Endothelial cell of umbilical vein (primary cell): ENCODE measurements at places on chromosomes 5 and 9. TPM values are rescaled to one million over a fixed set of nuclear protein-coding genes. Genes with fewer than 3 reads are reported as not detected.

- peak; percentile 86 for DNase-seq
Measured at GRCh38 chr5:88729084-88729828, 153.7 kb downstream of the MEF2C start.

GRCh38 chr5:6576861-6577501 lies 55.9 kb downstream of the NSUN2 start:
- peak; percentile 72 for DNase-seq

- DNase-seq = peak; percentile 57
Measured at GRCh38 chr5:136174021-136174659, 18.8 kb downstream of the SMIM32 start.

DNA sequence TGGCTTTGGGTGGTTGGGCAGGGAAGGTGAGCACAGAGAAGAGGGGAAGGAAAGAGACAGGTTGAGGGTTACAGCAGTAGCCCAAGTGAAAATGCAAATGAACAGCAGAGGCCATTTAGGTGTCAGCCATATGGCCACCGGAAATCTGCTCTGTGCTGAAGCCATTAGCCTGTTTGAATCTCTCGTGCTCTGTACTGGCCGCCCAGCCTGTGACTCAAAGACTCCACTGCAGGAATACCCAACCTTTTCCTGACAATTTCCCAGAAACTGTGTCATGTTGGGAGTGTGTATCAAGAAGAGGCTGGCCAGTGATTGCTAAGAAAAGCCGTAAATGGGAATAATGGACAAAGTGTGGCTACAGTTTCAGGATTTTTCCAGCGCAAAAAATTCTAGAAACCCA lies 35.9 kb upstream of the RAI14 start:
- DNase-seq = peak; percentile 90

DNA sequence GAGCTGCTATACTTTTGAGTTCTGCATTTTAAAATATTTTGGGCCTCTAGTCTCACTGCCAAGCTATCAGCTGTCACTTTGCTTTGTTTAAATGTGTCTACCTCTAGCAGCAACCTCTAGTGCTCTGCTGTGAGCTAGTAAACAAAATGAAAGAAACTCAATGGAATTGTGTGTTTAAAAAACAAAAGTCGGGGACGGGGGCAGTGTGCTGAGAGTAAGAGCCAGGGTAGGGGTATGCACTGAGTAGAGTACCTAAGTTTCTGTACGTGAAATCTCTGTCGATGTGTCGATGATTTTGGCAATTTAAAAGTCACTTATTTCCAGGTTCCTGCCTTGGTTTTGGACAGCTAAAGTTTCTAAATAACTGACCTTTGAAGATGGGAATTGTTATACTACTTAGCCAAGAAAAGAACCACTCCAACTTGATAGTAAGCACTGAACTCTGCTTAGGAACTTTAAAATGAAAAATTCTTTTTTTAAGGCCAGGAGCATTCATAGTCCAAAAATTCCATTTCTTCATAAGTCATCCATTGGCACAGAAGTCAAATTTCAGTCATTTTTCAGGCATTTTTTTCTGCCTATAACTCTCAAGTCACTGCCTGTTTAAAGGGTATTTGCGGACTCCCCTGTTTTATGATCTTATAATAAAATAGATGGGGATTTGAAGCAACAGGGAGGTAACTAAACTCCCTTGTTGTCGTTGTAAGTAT lies 111.5 kb downstream of the SAXO1 start:
- DNase-seq = no peak

DNA sequence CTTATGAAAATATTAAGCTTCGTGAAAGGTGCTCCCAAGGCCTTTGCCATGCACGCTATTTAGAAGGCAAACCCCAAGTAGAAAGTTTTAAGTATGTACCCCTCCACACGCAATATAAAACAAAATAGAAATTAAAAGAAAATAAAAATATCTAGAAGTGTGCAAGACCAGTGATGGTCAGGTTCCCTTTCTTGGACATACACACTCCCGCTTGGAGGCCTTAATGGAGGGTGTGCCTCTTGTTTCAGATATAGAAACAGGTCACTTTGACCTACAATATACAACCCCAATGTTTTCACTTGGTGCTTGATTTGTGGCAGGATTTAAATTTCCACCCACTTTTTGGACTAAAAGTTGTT lies 127.4 kb upstream of the STC2 start:
- DNase-seq = no peak

DNA sequence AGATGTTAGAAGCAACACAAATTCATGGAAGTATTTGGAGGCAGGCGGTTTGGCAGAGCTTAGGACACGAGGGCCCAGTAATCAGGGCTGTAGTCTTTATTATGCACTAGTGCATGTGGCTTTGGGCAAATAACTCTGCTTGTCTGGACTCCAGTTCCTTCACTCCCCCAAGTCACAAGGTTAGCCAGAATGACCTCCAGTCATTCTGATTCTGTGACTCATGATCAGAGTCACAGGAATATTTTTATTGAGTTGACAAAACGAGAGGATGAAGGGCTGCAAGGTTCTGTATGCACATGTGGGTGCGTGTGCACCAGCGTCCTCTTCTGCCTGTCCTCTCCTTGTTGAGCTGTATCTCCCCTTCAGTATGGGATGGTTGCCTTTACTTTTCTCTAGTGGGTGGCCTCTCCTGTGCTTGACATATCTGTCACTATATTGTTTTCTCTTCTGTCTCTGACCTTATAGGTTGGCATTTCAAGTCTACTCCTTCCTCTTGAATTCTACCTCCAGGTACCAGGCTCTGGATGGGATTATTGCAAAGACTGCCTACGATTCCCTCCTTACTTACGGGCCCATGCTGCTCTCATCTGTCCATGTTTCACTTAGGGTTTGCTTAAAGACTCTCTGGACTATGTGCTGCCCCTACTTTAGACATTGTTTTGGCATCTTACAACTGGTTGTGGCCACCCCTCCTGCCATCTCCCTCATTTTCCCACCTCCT lies 94.6 kb downstream of the KDM4C start:
- DNase-seq = peak; percentile 14

DNA sequence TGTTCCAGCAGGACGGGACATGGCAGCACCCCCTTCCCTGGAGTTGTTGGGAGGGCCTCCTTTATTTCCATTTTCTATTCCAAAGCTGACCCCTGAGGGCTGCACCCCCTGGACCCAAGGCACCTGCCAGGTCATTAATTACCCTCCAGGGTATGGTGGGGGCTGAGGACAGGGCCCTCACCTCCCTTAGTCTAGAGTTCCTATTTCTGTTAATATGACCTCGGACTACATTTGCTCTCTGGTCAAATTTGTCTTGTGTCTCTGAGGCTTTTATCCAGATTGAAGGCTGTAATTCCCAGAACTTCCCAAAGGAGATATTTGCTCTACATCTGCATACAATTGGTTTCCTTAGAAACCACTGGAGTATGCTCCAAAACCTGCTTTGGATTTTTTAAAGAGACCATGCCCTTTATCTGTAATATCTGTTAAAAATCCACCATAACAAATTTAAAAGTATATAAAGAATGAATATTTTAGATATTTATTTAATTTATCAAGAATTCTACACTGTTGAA lies 16.8 kb downstream of the PHF2 start:
- DNase-seq = no peak

DNA sequence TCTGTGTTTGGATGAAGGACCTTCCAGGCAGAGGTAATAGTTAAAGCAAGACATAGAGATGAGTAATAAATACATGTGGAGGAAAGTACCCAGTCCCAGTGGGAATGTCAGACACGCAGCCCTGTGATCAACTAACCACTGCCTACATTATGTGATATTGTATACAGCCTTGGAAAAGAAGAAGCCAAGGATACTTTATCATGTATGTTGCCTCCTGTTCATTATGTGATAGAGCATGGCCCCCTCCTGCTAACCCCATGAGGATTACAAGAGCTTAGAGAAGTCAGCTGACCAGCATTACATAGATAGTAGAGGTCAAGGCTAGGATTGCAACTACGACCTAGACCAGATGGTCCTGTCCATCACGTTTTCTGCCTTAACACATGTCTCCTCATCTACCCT lies 497.0 kb upstream of the TNC start:
- no peak for DNase-seq

- no peak for DNase-seq
Measured at GRCh38 chr5:80468131-80468530, 19.8 kb upstream of the FAM151B start.

DNA sequence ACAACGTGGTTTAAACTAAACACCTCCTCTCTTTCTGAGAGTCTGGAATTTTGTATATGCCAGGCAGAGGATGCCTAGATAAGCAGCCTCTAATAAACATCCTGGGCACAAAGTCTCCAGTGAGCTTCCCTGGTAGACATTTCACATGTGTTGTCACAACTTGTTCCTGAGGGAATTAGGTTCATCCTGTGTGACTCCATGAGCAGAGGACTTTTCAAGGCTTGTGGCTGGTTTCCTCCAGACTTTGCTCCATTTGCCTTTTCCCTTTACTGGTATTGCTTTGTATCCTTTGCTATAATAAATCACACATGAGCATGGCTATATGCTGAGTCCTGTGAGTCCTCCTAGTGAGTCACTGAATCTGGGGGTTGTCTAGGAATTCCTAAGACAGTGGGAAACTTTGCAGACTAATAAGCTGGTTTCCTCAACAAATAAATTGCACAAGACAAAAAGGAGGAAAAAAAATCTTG lies 77.4 kb downstream of the NR2F1-AS1 start:
- DNase-seq = peak; percentile 79

DNA sequence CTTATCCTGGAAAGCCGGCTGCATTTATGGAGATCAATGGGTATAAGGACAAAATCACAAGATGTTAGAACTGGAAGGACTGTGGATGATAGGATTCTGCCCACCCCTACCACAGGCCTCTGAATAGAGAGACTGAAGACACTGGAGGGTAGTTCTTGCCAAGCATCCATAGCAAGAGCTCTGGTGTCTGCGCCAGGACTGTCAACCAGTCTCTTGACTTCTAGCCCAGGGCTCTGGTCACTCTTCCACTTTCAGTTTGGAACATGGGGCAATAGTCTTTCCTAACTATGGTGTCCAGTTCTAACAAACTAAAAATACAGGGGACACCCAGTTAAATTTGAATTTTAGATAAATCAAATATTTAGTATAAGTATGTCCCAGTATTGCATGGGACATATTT lies 23.4 kb downstream of the LARP1 start:
- DNase-seq = no peak

DNA sequence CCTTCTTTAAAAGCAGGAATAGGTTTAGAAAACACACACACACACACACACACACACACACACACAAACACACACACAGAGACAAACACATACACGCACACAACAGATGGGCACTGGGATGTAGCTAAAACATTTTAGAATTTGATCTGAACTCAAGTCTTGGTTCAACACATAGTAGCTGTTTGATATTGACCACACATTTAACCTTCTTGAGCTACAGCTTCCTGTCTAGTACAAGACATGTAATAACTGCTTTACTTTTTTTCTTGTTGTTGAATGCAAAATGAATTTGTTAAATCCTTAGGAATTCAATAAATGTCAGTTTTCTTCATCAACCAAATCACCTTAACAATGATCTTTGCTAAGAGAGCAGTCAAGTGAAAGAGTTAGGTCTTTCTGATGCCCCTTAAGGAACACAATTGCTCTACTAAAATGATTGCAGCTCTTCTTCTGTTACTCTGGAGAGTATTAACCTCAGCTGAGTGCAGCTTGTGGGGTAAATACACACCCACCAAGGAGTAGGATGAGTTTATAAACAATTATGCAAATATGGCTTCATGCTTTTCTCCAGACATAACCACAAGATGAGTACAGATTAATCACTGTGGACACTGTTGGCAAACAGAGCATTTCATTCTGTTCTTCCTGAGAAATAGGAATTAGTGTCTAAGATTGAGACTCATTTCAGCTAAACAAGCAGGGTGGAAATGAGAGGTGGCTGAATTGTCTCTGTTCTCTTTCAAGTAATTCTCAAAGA lies 302.9 kb upstream of the PAPPA start:
- no peak for DNase-seq

GRCh38 chr9:123070198-123070597 lies 36.7 kb downstream of the GPR21 start:
- no peak for DNase-seq

- DNase-seq = peak; percentile 50
Measured at GRCh38 chr5:78647838-78648358, 674 bp downstream of the LHFPL2 start.

DNA sequence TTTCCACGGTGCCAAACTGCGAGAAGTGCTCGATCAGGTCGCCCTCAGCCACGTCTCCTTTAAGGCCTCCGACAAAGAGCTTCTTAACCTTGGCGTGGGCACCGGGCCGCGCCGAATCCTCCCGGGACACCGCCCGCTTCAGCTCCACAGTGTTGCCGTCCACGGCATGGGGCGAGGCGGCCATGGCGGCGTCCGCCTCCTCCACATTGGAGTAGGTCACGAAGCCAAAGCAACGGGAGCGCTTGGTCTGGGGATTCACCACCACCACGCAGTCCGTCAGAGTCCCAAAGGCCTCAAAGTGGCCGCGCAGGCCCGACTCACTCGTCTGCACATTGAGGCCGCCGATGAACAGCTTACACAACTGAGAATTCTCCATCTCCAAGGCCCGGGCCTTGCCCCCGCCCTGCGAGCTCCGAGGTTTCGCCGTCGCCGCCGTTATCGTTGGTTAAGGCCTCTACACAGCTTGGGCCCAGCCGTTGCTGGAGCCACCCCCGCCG lies 424 bp downstream of the HNRNPA0 start:
- no peak for DNase-seq

- DNase-seq = no peak
Measured at GRCh38 chr9:68567565-68567964, 26.9 kb upstream of the TMEM252 start.

DNA sequence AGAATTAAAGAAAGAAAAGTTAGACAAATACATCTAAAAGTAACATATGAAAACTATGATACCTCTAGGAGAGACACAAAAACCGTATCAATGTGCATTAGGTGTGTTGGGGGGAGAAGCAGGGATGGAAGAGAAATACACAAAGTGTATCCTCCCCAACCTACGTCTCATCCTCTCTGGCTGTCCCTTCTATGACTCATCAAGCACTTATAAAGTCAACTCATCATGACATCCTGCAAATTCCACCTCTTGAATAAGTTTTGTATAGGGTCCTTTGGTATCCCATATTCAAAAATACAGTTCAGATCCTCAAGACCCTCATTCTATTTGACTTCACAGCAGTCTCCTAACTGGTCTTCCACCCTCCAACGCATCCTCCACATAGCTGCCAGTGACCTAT lies 917.6 kb upstream of the DMAC1 start:
- DNase-seq = no peak

GRCh38 chr5:36217988-36218387 lies 23.7 kb downstream of the NADK2 start:
- DNase-seq = no peak

DNA sequence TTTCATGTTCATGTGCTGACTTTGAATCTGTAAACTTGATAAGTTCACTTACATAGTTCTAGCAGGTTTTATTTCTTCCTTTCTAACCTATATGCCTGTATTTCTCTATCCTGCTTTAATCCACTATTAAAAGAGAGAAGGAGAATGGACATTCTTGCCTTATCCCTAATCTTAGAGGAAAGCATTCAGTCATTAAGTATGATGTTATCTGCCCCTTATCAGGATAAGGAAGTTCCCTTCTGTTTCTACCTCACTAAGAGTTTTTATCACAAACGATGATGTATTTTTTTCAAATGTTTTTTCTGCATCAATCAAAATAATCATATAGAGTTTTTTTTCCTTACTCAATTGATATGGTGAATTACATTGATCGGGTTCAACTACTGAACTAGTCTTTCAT lies 33.1 kb downstream of the DRD1 start:
- no peak for DNase-seq

Gene TOR1A
- total RNA-seq = 56.6 and 57.8 TPM in 2 replicates

Gene OTULIN
- total RNA-seq = 30.2 and 34.7 TPM in 2 replicates

Gene GPR150
- total RNA-seq = 0.31 and 0.35 TPM in 2 replicates

Gene ORM2
- not detected in 2 replicates for total RNA-seq

Gene STXBP1
- 50.5 and 51.3 TPM in 2 replicates for total RNA-seq

Gene ADGRD2
- not detected in 2 replicates for total RNA-seq
